ENCODE measurements at places on chromosomes 5 and 9.

DNA sequence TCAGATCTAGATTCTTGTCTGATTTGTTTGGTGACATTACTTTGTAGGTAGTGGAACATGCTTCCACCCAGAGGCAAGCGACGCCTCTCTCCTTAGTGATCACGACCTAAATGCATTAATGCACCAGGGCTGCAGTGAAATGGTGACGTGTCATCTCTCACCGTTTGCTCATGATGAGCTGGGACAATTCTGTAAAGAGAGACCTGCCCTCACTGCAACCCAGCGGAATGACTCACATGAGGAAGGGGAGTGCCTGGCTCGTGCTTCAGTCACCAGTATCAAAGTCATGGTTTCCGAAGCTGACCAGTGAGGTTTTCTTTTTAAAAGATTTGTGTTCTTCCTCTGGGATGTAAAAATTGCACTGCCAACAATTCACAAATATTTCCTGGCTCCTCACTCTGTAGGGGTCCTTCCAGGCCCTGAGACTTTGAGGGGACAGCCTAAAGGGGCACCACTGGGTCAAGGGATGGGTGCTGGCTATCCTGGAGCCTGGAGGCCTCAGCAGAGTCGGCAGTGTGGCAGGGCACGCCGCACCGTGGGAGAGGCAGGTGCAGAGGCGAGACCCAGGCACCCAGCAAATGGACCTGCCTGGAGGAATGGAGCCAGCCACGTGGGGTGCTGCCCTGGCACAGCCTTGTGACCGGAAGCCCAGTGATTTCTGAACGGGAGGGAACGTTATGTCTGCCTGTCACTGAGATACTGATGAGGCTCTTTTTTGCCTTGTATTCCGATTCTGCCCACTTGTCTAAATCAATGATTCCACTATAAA is 17.3 kb downstream of the QSOX2 start:
- peak; percentile 47 for DNase-seq

- no peak for DNase-seq
Observed at GRCh38 chr9:125617087-125617486, 89.9 kb downstream of the MAPKAP1 start.

- DNase-seq: peak; percentile 80
Observed at GRCh38 chr5:138230261-138230660, 17.1 kb upstream of the CDC23 start.

DNA sequence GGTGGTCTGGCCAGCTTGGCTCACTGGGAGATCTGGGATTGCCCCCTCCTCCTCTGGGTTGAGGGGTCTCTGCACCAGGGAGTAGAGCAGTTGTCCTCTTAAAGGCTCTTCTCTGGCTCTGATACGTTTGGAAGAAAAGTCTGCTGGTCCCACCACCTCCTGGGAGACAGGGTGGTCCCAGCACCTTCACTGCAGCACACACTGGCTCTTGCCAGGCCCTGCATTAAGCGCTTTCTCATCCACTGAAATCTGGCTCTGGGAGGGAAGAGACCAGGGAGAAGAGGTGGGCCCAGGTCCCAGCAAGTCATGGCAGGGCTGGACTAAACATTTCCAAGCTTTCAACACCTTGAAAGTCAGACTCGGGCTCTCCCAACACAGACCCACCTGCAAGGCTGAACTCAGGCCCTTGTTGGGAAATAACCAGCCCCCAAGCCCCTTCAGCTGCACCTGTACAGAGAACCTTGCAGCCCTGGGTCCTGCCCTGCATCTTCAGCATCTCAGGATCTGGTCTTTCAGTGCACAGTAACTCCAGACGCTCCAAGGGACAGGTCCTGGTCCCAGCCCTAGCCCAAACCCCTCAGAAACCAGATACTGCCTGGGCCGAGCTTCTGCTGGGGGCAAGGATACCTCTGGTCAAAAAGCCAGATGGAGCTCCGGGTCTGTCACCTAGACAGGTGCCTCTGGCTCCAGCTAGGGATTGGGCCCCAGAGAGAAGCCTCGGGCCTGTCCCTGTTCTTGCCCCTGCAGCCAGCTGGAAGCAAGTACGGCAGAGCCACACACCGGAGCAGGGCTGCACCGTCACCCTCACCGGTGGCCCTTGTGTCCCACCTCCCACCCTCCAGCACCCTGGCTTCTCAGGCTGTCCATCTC is 134.5 kb downstream of the DAB2IP start:
- no peak for DNase-seq

DNA sequence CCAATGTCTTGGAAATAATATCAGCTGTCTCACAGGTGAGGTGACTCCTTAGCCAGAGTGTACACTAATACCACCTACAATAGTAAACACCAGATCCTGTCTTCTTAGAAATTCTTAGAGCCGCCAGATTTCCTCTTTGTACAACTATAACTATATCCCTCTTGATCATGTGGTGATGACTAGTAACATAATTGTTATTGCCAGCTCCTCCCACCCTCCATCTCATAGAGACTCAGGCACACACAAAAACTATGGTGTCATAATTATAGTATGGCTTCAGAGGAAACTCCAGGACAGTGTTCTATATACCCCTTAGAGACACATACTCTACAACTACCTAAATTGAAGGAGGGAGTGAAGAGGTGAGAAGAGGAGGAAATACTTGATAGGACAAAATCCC is 33.1 kb downstream of the PGGT1B start:
- no peak for DNase-seq

DNA sequence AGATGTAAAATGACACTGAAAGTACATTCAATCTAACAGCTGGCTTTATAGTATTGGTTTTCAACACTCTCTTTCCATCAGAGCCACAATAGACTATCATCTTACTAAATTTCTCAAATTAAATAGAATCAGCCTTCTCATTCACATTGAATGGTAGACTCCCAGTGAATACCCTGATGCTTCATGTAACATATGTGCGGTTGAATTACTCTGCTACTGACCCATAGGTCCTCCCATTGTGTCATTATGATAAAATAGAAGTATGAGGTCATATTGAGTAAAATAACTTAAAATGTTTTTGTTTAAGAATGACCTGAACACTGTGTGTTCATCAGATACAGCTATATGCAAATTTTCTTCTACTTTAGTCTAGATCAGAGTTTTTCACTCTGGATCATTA is 75.9 kb upstream of the ADAMTSL1 start:
- DNase-seq: no peak

GRCh38 chr5:27474395-27474794 is 436.0 kb upstream of the CDH9 start:
- DNase-seq: no peak

GRCh38 chr5:2289380-2289779 is 406.7 kb upstream of the IRX4 start:
- DNase-seq: no peak

DNA sequence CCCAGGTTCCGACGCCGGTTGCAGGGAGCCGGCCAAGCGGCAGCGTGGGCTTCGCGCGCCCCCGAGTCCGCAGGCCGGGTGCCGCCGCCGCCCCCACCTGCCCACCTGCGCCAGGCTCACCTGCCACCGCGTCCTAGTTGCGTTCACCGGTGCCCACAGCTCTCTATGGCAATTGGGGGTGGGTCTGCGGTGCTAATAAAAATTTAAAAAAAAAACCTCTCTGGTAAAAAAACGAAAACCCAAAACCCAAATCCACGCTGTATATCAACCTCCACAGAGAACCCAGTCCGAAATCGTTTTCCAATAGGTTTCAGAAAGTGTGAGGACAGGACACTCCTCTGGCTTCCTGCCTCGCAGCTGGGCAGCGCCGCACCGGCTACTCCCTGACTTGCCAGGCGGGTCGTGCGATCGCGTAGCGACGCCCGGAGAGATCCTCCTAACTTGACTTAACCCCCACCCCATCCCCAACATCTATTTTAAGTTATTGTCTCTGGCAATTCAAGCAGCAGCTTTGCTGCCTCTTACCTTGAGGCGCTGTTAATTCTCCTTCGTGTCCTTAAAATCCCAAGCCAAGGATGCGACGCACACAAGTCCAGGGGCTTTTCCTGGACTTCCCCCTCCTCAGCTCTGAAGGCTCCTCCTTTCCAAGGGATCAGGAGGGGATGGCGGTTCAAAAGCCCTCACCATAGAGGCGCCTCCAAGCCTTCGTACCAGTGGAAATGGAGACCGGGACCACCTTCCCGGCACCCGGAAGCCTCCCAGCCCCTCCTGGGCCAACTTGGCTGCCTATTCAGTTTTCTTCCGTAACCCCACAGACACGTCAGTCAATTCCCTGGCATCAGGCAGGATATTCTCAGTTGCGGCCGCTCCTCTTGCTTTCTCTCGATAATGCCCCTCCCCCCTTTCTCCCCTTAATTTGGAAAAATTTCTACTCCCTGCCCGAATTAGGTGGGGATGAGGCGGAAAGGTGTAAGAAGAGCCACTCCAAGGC is 1639.4 kb upstream of the C9orf72 start:
- no peak for DNase-seq

- no peak for DNase-seq
Observed at GRCh38 chr5:151095341-151096000, 14.6 kb upstream of the TNIP1 start.

DNA sequence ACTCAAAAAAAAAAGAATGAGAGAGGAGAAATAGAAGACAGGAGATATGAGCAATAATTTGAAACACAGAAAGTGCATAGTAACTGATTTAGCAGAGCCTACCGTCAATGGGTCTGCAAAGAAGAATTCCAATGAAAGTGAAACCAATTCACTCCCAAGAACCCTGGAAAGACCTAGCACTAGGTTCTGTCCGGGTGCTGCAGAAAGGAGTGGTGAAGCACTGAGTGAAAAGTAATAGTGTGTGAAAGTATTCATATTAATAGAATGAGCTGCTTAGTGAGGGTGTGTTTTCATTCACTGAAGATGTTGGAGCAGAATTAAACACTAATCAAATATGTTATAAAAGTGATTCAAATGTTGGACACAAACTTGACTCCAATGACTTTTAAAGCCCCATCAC is 51.3 kb upstream of the SLC30A5 start:
- DNase-seq: no peak

DNA sequence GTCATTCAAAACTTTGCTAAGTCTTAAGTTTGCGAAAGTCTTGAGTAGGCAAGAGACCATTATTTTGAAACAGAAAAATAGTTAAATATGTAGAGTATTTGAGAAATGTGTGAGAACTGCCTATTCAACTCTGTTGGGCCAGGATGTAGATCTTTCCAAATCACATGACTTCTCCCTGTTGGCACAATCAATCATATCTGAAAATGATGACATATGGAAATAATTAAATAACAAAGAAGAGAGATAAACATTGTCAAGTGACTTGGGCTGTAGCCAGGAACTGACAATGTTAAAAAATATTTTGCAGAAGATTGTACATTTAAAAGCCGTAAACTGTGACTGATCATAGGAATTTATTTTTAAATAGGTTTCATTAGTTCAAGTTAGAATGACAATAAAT is 104.6 kb upstream of the IL6ST start:
- DNase-seq: no peak

DNA sequence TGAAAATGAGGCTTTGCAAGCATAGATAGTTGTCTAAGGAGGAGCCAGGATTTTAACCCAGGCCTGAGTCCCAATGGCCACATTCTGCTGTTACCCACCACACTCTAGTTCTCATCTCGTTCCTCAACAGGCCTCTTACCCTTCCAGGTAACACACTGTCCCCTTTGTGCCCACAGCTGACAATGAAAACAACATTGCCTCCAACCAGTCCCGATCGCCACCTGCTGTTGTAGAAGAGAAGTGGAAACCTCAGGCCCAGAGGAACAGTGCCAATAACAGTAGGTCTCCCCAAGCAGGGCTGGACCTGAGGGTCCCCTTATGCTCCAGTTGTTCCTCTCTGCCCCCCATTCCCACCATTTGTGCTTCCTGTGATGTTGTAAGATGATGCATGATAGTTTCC is 30.4 kb downstream of the AMBP start:
- DNase-seq: no peak

DNA sequence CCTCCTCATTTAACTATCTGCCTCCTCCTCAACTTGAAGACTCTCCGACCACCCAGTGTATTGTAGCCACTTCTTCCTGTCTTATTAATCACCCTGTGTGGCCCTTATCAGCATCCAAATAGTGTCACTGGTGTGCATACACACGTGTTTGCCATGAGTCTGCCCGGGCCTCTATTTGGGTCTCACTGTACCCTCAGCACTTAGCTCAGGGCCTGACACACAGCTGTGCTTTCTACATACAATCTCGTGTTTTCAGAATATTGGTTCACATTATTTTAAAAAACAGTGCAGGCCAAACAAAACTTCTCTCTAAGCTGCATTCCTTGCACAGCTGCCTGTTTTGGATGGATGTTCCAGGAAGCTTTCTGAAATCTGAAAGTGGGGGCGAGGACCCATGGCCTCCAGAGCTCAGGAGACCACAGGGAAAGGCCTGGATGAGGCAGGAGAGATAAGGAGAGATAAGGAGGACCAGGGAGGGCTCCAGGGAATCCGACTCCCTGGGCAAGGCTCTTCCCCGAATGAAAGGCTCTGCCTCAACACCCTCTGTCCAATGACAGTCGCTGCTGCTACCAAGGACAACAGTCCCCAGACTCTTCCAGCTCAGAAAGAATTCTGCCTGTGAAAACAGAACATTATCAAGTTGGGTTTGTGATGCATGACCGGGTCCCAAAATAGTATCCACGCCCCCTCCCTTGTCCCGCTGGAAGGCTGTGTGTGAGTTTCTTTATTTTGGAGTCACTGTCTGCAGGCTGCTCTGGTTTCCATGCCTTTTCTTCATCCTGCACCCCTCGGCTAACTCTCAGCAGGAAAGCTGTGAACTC is 255.6 kb downstream of the NSG2 start:
- no peak for DNase-seq

DNA sequence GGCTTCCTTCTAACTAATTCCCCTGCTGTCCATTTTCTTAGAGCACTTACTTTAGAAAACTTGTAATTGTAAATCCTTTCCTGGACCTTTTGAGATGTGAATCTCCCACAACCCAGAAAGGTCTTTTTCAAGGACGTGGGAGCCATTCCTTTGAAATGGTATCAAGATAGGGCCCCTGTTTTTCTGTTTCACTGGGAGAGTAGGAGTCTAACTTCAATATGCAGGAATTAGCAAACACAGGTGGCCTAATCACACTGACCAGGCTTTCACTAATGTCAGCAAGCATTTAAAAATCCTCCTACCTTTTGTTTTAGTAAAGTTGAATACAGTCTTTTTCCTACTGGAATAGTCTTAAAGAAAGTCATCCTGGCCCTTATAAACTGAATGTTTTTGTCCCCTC is 558.3 kb downstream of the PTPRD start:
- DNase-seq: no peak

- no peak for DNase-seq
Observed at GRCh38 chr5:147051193-147051592, 172.6 kb upstream of the PPP2R2B start.

DNA sequence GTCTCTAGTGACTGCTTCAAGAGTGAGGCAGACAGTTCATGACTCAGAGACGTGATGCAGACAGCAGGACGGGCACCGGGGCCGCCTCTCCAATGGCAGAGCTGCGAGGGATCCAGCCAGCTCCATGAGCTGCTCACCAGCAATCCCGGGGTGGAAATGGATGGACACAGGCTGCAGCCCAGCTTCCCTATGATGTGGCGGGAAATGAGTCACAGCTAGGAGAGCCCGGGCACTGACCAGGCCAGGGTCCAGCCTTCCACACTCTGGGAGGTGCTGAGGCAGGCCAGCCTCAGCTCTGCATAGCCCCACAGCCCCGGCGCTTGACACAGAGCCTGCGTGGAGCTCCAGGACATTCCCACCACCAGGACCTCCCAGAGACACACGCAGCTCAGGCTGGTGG is 244.8 kb upstream of the IRX2 start:
- no peak for DNase-seq

GRCh38 chr9:34139477-34140146 is 13.1 kb upstream of the DCAF12 start:
- peak; percentile 2 for DNase-seq

GRCh38 chr5:90940227-90940995 is 381.8 kb downstream of the ADGRV1 start:
- no peak for DNase-seq

Data from T1000 (cell line).